CD8-positive, alpha-beta memory T cell (primary cell): ENCODE measurements at places on chromosomes 2 and 18.

- no peaks in the 10 kb centered on the region for H3K27me3 ChIP-seq
- no peak overlapping the region for H3K4me3 ChIP-seq
- DNase-seq, result no peak
- H3K27ac ChIP-seq, result no peak overlapping the region
- no peaks in the 10 kb centered on the region for H3K4me1 ChIP-seq
These were observed 81.4 kb upstream of the MSH2 start for GRCh38 chr2:47321411-47322031.

- no peak overlapping the region for H3K4me3 ChIP-seq
- H3K36me3 ChIP-seq, result no peaks in the 10 kb centered on the region
- no peak overlapping the region for H3K27ac ChIP-seq
- H3K27me3 ChIP-seq, result no peaks in the 10 kb centered on the region
These were observed 384.9 kb upstream of the NXPH2 start for GRCh38 chr2:139165041-139165440.

- H3K4me1 ChIP-seq, result peaks cover 17% of the 10 kb centered on the region
- no peaks in the 10 kb centered on the region for H3K27me3 ChIP-seq
- H3K27ac ChIP-seq, result no peak overlapping the region
- H3K36me3 ChIP-seq, result no peaks in the 10 kb centered on the region
- H3K4me3 ChIP-seq, result no peak overlapping the region
These were observed 1378.9 kb upstream of the CELF4 start for GRCh38 chr18:38944446-38945024.

- H3K27me3 ChIP-seq, result no peaks in the 10 kb centered on the region
- H3K4me1 ChIP-seq, result peaks cover 17% of the 10 kb centered on the region
- no peak overlapping the region for H3K4me3 ChIP-seq
- H3K27ac ChIP-seq, result no peak overlapping the region
These were observed 210.6 kb downstream of the CAMKMT start for GRCh38 chr2:44572196-44572900.

GRCh38 chr18:33495278-33495677 is 54.8 kb upstream of the CCDC178 start:
- no peak overlapping the region for H3K27ac ChIP-seq
- no peaks in the 10 kb centered on the region for H3K4me1 ChIP-seq
- no peaks in the 10 kb centered on the region for H3K36me3 ChIP-seq
- DNase-seq, result no peak
- H3K27me3 ChIP-seq, result no peaks in the 10 kb centered on the region

DNA sequence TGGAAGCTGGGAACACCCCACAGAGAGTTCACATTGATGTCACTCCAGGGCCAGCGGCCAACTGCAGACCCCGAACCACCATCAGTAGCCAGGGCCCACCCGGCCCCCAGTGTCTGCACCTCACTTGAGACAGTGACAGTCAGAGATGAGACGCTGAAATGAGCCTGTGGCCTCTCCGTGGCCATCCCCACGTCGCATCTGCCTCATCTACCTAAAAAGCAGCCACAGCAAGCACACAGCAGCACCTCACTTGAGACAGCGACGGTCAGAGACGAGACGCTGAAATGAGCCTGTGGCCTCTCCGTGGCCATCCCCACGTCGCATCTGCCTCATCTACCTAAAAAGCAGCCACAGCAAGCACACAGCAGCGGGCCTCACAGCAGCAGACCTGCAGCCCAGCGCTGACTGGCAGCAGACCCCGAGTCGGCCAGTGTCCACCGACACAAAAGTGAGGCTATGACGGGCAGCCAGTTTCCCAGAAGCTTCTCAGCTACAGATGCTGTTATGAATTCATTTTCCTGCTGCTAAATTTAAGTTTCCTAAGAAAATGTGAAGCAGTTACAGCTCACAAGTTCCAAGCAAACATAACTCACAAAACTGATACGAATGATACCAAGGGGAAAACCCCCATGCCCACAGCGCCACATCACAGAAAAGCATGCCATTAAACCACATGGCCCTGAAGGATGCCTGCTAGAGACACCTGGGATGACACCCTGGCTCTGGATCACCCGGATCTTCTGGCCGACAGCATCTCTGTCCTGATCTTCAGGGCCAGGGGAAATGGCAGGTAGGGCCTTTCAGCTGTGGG is 27.7 kb downstream of the SNORC start:
- H3K4me1 ChIP-seq, result no peaks in the 10 kb centered on the region
- H3K4me3 ChIP-seq, result no peak overlapping the region
- H3K27me3 ChIP-seq, result no peaks in the 10 kb centered on the region
- H3K27ac ChIP-seq, result no peak overlapping the region

- no peak overlapping the region for H3K27ac ChIP-seq
- H3K4me1 ChIP-seq, result no peaks in the 10 kb centered on the region
- no peaks in the 10 kb centered on the region for H3K36me3 ChIP-seq
- DNase-seq, result no peak
- H3K4me3 ChIP-seq, result no peak overlapping the region
These were observed 44.5 kb downstream of the SUMO1 start for GRCh38 chr2:202193881-202194353.

DNA sequence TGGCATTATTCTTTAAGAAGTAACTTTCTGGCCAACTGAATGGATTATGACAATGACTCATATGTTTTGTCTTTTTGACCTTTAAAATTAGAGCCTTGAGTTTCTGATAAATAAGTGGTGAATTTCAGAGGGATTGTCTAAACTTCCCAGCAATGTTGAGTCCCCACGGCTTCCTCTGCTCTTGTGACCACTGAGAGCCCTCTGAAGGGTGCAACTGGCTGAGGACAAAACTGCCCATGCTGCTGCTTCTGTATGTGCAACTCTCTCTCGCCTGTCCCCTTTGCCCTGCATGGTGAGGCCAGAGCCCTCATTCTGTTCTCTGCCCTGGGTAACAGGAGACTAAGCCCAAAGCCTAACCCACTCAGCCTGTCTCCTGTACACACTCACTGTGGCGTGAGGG is 52.7 kb upstream of the SLC14A1 start:
- peaks cover 39% of the 10 kb centered on the region for H3K4me1 ChIP-seq
- H3K4me3 ChIP-seq, result no peak overlapping the region
- DNase-seq, result no peak
- H3K27me3 ChIP-seq, result no peaks in the 10 kb centered on the region
- H3K36me3 ChIP-seq, result no peaks in the 10 kb centered on the region

GRCh38 chr2:58065248-58065647 is 18.6 kb downstream of the VRK2 start:
- DNase-seq, result no peak
- H3K27me3 ChIP-seq, result no peaks in the 10 kb centered on the region
- no peak overlapping the region for H3K4me3 ChIP-seq
- H3K4me1 ChIP-seq, result peaks cover 16% of the 10 kb centered on the region
- no peaks in the 10 kb centered on the region for H3K36me3 ChIP-seq
- H3K27ac ChIP-seq, result no peak overlapping the region
